Amygdala (tissue), 56 donors: ENCODE measurements at places on chromosomes 4 and X.

DNA sequence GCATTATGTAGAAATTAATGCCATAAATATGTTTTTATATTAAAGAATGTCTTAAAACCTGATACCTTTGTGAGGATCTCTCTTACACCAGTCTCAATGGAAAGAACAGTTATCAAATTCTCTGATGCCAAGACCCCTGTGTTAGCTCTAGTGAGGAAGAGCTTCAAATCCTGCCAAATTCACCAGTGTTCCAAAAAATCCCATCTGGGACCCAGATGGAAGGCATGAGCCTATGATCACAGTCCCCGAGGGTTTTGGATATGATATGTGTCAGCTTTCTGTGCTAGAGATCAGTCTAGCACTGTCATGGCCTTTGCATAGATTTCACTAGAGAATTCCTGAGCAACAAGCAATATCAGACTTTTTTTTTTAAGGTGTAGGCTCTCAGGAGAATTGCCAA lies 412.1 kb downstream of the UBE2NL start:
- no peak for DNase-seq

- DNase-seq, result no peak
Measured at GRCh38 chr4:72679666-72680065, 110.6 kb upstream of the ADAMTS3 start.

- no peak for DNase-seq
Measured at GRCh38 chr4:26864899-26865298, 4.3 kb downstream of the STIM2 start.

DNA sequence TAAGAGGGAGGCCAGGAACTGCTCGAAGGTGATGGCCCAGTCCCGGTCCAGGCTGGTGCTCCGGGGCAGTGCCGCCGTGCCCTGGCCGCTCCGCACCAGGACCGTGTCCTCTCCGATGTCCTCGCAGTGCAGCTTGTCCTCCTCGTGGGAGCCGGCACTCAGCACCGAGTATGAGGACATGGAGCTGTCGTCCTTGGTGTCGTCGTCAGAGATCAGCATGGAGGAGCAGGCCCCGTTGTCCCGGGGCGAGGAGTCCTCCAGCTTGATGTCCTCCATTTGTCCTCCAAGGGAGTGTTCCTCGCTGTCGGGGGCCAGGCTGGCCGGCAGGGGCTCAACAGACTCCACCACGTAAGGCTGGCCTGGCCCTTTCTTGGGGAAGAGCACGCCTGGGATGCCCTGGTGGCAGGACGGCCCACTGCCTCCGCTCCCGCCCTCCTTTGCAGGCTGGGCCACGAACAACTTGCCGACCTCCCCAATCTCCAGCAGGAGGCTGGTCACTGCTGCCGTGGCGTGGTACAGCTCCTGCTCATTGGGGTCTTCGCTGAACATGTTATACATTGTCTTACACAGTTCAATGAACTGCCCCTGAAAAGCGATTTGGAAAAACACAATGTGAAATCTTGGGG lies 53.7 kb upstream of the UCP1 start:
- no peak for DNase-seq

DNA sequence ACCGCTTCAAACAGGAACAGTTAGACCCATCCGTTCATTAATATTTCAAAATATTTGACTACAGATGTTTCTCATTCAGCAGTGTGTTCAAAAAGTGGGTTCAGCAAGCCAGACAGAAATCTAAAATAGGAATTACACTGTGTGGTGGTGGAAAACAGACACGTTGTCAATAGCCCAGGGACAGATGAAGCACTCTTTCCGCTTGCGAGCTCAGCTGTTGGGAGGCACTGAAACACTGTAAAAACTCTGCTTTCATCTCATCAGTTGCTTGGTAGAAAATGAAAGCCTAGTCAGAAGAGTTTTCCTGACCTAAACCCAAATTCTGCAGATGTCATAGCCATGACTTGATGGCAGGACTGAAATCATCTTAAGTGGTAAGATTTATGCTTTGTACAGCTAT lies 38.5 kb downstream of the LRP2BP start:
- no peak for DNase-seq

GRCh38 chr4:165879641-165880040 lies 6.6 kb downstream of the TLL1 start:
- DNase-seq, result no peak

- DNase-seq, result no peak
Measured at GRCh38 chr4:101345271-101345595, 2.1 kb downstream of the PPP3CA start.

DNA sequence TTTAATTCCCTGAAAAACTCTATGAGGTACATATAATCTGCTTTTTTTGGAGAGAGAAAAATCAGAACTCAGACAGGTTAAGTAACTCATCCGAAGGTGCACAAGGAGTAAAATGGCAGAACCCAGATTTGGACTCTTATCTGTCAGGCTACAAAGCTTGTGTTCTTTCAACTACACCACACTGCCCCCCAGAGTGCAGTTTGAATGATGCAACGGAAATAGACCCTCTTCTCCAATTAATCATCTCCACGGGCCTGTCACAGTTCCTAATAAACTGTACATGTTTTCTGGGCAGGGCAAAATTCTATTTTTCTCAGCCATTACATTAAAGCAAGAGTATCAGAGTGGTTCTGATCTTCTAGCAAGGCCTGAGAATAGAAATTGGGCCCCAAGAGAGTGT lies 35.3 kb upstream of the DCX start:
- no peak for DNase-seq

DNA sequence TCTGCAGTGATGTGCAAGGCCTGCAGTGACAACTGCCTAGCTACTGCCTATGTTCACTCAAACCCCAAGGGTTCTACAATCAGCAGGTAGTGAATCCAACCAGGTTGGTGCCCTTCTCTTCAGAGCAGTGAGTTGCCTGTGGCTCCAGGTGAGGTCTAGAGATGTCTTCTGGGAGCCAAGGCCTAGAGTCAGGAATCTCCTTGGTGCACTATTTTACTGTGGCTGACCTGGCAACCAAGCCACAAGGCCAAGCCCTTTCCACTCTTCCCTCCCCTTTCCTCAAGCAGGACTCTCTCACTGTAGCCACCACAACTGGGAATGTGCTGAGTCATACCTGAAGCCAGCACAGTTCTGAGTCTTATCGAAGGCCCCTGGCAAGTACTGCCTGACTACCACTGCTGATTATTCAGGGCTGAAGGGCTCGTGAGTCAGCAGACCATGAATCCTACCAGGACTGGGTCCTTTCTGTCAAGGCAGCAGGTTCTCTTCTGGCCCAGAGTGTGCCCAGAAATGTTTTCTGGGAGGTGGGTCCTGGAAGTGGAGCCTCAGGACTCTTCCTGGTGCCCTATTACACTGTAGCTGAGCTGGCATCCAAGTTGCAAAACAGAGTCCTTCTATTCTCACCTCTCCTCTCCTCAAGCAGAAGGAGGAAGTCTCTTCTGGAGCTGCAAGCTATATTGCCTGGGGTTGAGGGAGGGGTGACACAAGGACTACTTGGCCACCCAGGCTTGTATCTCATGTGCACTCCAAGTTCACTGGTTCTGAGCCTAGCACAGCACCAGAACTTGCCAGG lies 111.6 kb downstream of the BTC start:
- no peak for DNase-seq

DNA sequence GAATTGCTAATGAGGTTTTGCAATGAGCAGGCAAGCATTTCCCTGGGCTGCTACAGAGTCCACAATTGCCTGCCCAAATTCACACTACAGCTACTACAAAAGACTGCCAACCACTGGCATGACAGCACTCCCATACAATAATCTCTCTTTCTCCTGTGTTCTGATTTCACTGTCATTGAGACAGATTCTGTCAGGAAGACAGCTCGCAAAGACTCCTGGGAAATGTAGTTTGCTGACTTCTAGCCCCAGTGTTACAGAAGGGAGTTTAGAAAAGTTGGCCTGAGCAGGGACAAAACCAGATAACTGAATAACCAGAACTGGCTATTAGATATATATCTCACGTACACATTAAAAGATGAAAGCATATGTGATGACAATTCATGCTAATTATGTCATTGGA lies 1231.3 kb upstream of the PRKX start:
- no peak for DNase-seq

DNA sequence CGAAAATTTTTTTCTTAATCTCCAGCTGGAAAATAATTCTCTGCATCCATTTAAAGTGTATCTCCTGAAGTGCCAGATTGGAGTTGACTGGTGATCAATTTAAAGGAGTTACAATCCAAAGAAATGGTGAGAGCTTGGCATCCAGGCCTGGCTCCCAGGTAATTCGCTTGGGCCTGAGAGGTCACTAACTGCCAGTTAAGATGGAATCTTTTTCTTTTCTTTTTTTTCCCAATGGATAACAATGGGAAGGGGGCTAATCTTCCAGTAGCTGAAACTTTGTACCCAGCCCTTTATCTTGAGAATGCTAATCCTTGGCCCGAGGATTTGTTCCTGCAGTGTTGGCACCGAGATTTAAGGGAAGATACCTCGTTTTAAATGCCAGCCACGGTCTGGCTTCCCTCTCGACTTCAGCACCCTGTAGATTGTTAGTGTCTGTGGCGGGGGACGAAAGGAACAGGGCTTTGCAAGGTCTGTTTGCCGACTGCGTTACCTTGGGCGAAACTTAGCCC lies 13.3 kb upstream of the PITX2 start:
- no peak for DNase-seq

DNA sequence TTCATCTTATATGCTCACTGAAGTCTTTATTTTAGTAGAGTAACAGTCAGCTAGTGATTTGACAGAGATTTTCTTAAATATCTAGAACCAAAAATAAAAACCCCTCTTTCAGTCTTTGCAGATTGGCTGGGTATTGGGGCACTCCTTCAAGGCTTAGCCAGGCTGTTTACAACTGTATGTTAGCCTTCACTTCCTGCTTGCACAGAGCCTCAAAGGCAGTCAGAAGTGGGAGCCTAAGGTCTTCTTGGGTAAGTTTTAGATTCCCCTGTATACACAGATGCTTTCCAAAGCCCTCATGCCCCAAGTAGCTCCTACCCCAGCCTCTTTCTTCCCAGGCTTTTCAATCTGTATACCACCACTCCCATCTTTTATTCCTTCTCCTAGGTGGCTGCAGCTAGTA lies 136.1 kb upstream of the STIM2 start:
- no peak for DNase-seq
